Liver (tissue), 10 donors: ENCODE measurements at places on chromosomes 11 and 22. TPM values are rescaled to one million over a fixed set of nuclear protein-coding genes. Genes with fewer than 3 reads are reported as not detected.
A peak's percentile ranks its signal among the peaks of the same experiment; 100 is the strongest.

DNA sequence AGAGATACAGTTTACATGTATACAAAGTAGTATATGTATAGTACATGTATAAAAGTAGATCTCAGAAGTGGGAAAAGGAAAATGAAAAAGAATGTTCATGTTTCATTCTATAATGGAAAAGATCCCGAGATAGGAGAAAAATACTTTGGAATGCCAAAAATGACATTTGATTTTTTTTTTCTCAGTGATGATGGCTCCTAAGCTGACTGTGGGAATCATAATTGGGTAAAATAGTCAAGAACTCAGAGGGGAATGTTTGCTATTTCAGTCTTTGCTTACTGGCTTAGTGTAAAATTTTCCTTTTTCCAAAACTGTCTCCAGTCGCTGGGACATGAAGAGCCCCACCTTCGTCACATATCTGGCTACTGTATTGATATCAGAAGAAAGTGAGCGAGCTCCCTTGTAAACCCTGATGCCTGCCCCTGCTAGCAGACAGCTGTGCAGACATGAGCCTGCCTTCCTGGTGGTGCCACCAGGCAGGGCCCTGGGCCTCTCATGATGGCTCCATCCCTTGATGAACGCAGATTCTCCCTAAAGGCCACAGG is 944.6 kb downstream of the NTM start:
- no peak for DNase-seq

Gene FAM118B
- total RNA-seq: 12.0 TPM

DNA sequence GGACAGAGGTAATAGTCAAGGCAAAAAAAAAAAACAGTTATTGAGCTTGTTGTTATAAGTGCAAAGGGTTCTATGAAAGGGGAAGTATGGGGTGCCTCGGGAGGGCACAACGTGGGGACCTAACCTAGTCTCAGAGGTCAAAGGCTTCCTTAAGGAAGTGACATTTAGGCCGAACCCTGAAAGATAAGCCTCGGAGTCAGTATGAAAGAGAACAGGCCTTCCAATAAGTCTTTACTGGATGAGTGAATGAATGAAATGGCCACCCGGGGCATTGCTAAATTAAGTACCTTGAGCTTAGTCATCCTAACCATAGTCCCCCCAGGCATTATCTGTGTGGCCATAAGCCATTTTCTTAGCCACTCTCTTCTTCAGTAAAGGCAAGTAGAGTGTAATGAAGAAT is 19.7 kb downstream of the FLI1 start:
- no peak for DNase-seq

Gene SMTNL1
- total RNA-seq: not detected

DNA sequence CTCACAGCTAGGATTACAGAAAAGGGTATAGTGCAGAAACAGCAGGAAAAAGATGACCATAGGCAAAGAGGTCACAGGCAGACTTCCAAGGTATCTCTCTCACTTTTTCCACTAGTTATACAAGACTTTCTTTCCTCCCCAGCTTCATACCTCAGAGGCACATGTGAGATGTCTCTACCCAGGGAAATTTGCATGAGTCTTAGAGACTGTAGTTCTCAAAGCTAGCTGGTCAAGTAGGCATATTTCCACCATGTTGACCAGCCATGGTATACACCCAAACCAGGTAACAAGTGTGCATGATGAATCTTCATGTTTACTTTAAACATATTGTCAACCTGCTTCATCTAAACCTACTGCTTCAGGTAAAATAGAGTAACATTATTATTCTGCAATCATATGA is 27.9 kb downstream of the PRMT3 start:
- DNase-seq: no peak

GRCh38 chr22:28249402-28249801 is 330.3 kb upstream of the PITPNB start:
- no peak for DNase-seq

- DNase-seq: peak; percentile 72
Observed at GRCh38 chr11:122215244-122215992, 99.4 kb upstream of the BLID start.

- DNase-seq: no peak
Observed at GRCh38 chr11:103007521-103007920, 52.0 kb upstream of the MMP13 start.

DNA sequence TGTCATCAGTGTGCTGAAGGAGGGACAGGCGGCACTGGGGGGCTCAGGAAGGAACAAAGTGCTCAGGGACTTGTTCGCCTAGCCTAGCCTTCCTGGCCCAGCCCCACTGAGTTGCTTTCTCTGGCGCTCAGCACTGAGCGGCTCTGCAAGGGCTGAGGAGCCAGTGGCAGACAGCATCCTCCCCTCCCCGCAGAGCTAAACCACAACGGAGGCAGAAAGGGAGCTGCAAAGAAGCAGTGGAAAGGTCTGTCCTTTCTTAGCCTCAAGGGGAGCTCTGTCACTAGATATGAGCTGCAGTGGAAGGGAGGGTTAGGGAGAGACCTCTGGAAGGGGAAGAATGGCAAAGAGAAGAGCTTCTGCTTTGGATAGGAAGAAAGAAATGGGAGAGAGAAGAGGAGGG is 89.7 kb upstream of the PHOX2A start:
- DNase-seq: no peak

- DNase-seq: no peak
Observed at GRCh38 chr11:1263010-1263409, 40.1 kb downstream of the MUC5B start.

Gene KIAA1671
- total RNA-seq: 35.9 TPM

DNA sequence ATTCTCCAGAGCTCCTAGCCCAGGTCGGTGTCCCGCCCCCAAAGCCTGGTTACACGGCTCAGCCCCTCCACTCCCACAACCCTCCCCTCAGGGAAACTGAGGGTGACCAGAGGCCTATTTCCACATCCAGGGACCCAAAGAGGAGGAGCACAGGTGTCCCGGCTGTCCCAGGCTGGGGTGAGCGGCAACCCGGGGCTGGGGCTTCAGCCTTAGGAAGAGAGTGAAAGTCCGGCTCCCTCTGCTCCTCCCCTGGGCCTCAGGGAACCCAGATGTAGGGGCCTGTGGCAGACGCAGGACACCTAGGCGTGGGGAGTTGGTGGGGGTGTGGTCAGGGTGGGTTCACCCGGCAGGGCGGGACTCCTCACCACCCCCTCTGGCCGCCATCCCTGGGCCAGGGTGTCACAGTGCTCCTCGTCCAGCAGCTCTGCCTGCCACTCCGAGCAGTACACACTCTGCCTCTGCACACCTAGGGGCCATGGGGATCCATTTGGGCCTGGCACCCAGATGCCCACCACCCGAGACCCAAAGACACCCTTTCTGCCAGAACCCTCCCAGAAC is 63.1 kb downstream of the ARFGAP3 start:
- DNase-seq: no peak

DNA sequence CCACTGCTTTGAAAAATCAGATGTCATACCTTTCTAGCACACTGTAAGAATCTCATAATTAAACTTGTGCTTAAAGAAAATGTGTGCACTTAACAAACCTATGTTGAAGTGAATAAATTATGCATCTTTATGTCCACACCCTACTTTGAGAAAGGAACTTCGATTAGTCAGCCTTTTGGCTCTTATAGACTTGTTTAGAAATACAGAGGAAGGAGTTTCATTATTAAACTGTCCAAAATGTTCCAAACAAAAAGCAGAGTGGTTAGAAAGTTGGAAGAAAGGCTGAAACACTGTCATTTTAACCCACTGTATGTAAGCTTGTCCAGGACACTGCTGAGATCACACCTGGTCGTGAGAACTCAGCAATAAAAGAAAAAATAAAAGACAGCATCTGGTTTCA is 863.2 kb upstream of the CHORDC1 start:
- DNase-seq: no peak

Gene KRTAP5-9
- not detected for total RNA-seq

- DNase-seq: no peak
Observed at GRCh38 chr22:48494256-48494967, 1333.3 kb downstream of the BRD1 start.

Gene DLAT
- 15.6 TPM for total RNA-seq

Gene CCDC89
- 0.28 TPM for total RNA-seq

- DNase-seq: no peak
Observed at GRCh38 chr22:28899199-28899853, 16.0 kb downstream of the ZNRF3 start.

Gene SCGB1D2
- total RNA-seq: not detected

- DNase-seq: no peak
Observed at GRCh38 chr11:12494699-12495098, 117.3 kb downstream of the PARVA start.

DNA sequence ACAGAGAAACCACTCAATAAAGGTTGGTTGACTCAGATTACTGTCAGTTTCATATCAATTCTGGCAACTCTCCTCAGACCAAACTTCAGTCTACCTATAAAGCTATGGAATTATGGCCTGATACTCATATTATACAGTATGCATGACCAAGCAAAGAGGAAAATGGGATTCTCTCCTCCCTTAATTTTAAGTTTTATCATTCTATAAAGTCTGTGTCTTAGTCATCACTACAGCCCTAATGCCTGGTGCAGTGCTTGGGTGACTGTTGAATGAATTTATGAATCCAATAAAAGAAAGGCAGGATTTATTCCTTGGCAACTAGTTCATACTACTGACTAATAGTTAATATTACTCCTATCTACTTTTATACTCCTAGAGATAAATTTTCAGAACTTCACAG is 37.6 kb upstream of the GRAMD1B start:
- no peak for DNase-seq

Gene DGAT2
- 64.0 TPM for total RNA-seq

DNA sequence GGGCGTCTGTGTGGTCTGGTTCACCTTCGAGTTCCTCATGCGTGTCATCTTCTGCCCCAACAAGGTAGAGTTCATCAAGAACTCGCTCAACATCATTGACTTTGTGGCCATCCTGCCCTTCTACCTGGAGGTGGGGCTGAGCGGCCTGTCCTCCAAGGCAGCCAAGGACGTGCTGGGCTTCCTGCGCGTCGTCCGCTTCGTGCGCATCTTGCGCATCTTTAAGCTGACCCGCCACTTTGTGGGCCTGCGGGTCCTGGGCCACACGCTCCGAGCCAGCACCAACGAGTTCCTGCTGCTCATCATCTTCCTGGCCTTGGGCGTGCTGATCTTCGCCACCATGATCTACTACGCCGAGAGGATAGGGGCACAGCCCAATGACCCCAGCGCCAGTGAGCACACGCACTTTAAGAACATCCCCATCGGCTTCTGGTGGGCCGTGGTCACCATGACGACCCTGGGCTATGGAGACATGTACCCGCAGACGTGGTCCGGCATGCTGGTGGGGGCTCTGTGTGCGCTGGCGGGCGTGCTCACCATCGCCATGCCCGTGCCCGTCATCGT is 37.3 kb downstream of the KCNC1 start:
- no peak for DNase-seq

DNA sequence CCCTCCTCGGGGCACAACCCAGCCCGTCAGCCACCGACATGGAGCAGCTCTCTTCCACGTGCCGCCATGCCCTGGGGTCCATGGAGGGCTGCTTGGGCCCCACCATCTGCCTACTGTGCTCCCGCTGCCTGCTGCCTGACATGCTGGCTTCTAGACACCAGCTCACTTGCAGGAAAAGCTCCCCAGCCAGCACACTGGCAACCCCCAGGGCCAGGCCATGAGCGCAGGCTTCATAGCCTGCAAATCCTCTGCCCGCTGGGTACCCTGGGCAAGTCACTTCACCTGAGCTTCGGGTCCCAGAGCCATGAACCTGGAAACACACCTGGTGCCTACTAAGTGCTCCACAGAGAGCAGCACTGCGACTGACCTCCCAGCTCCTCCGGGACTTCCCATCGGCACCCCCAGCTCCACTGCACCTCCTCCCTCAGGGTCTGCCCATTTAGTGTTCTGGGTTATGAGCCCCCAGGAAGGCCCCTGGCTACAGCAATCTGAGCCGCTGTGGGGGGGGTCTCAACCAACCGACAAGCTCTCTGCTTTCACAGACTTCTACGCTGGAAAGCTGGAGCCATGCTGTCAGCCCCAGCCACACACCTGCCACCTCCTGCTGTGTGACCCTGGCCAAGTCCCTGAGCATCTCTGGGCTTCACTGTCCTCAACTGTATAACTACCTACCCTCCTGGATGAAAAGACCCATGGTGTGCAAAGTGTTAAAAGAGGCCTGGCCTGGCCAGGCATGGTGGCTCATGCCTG is 139.2 kb downstream of the CRYBB2 start:
- no peak for DNase-seq

DNA sequence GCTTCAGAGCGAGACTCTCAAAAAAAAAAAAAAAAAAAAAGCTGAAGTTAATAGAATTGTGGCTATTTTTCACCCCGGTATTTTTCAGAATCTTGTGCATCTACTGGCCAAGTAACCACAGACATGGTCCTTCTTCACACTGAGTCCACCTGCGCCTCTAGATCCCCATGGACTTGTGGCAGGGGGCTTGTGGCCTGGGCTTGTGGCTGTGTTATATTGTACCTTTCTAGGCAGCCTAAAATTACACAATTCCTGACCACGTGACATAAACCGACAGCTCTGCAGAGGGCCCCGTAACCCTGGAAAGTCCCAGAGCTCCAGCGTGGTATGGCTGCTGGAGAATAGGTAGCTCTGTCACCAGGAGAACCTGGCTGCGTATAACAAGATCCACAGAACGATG is 10.9 kb upstream of the NAALADL1 start:
- DNase-seq: no peak

Gene MUC2
- not detected for total RNA-seq

Gene OR6T1
- not detected for total RNA-seq

DNA sequence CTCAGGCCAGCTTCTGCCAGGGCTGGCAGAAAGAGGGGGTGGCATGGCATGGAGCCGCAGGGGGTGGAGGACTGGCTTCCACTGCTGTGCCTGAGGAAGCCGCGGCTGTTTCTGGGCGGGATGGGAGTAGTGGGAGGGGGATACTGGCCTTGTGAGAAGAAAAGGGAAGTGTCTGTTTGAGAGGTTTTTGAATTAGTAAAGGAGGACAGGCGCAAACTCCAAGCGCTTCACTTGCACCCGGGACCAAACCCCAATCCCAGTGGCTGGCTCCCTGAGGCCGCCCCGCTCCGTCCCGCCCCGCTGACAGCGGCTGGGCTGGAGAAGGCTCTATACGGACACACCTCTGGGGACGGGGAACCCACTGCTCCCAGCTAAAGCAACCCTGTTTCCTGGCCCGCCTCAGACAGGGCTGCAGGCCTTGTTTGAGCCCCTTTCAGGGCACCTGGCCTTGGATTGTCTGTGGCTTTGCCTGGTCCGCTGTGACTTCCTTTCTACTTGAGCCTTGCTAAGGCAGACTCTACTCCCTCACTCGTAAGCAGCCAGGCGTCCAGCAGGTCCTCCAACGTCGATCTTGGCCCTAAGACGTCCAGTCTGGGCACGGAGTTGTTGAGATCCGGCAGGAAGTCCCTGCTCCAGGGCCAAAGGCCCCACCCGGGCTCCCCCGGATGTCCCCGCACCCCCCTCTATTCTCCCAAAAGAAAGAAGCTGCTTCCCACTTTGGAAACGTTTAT is 2.2 kb downstream of the APOA1 start:
- no peak for DNase-seq

- no peak for DNase-seq
Observed at GRCh38 chr11:10908215-10908951, 50.5 kb upstream of the ZBED5 start.

DNA sequence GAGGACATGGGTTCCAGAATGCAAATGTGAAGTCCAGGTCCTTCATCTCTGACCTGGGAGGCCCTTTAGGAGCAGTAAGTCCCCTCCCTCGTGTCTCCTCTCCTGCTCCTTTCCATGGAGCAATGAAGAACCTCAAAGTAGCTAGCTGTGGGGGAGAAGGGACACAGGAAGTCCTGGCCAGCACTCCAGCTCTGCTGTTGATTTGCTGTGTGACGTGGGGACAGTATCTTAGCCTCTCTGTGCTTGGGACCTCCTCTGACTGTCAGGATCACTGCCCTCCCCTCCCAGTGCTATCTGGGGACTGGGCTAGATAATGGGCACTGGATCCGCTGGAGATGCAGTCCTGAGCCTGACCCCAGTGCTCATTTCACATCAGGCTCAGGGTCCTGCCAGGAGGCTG is 1.1 kb upstream of the APOBEC3H start:
- no peak for DNase-seq

Gene SEPTIN3
- under 0.01 TPM for total RNA-seq

Gene ADAMTS15
- 0.65 TPM for total RNA-seq
